ENCODE measurements at places on chromosomes 11 and 22. TPM values are rescaled to one million over a fixed set of nuclear protein-coding genes. Genes with fewer than 3 reads are reported as not detected.

Gene VPS26B
- 26.9 TPM for total RNA-seq

Gene BTBD18
- total RNA-seq, result not detected

Gene BTG4
- 0.08 TPM for total RNA-seq

Gene OR56A4
- not detected for total RNA-seq

Gene MUC2
- total RNA-seq, result not detected

Gene OR2AG2
- 0.04 TPM for total RNA-seq

Gene WNT7B
- 15.3 TPM for total RNA-seq

Gene SLN
- total RNA-seq, result not detected

Gene UCP2
- total RNA-seq, result 18.5 TPM

Gene KDELR3
- 17.0 TPM for total RNA-seq

DNA sequence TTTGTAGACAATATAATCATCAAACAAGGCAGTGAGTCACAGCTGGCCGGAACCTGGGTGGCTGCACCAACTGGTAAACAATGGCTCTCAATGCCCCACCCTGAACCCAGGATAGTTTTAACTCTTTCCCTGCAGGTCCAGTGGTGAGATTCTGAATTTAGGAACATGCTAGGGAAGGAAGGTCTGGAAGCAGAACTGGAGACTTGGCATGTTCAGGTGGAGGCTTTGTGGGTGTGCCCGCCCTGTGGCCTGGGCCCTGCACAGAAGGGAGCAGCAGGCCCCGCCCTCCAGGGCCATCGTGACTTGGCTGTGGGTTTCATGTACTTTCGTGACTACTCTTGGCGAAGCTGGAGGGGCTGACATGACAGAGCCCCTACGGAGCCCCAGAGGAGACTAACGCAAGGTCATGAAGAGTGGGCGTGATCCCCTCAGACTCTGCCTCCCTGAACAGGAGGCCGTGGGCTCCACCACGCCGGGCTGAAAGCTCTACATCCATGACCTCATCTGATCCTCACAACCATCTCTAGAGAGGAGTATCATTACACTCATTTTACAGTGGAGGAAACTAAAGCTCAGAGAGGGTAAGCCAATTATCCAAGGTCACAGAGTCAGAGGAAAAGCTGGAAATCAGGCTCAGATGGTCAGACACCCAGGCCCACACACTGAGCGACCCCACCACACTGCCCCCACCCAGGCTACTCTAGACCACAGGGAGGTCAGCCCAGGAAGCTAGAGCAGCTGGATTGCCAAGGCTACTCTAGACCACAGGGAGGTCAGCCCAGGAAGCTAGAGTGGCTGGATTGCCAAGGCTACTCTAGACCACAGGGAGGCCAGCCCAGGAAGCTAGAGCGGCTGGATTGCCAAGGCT is 27.3 kb downstream of the MAFF start:
- DNase-seq, result no peak

DNA sequence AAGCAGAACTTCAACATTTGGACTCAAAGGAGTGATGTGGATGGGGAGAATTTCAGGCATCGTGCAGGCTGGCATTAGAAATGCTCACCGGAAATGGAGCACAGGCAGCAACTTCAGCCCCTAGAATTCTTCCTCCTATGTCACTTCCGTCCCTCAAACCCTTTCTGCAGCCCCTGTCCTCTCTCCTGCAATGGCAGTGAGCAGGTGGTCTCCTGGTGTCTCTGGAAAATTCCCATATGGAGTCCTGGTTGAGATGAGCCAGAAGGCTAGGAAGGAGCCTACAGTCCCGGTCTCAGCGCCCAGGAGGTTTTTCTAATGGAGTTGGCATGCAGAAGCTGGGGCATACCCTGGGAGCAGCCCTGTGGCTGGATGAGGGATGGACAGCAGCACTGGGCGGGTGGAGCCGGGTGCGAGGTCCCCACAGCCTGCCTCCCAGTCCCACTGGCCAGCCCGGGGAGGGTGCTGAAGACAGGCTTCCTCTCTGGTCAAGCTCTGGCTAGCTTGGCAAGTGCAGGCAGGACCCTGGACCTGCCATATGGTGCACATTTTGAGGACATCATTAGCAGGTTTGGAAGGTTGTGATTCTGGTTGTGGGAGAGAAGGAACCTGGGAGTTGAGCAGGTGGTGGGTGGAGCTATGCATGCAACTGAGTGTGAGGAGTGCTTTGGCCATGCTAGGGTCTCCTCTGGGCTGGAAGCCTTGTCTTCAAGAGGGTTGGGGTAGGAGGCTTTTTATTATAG is 59.8 kb upstream of the B3GAT1 start:
- DNase-seq, result no peak

- DNase-seq, result no peak
Measured at GRCh38 chr11:74011360-74012073, 2.6 kb upstream of the UCP3 start.

GRCh38 chr11:65652511-65653228 is 10.0 kb downstream of the RELA start:
- DNase-seq, result peak; percentile 64

- DNase-seq, result no peak
Measured at GRCh38 chr11:60860943-60861342, 5.2 kb upstream of the PTGDR2 start.

- DNase-seq, result no peak
Measured at GRCh38 chr11:2223153-2223794, 47.1 kb downstream of the ASCL2 start.

GRCh38 chr22:25510876-25511275 is 53.6 kb upstream of the GRK3 start:
- DNase-seq, result no peak

DNA sequence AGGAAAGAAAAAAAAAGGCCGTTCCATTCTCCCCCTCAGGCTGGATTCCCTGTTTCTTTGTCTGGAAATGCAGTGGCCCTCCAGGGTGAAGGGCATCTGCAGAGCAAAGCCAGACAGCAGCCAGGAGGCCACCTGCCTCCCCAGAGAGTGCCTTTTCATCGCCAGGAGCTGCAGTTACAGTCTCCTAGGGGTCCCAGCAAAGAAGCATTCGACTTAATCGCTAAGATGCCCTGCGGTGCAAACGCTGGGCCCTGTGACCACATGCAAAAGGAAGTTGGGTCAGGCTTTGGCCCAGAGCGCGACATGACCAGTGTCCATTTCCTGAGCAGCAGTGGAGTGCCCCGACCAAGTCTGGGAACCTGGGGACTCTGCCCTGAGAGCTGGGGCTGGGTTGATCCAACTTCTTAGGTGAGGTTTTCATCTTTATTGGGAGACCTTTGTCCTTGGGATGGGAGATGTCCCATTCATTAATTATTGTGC is 304.6 kb downstream of the OPCML start:
- DNase-seq, result no peak

DNA sequence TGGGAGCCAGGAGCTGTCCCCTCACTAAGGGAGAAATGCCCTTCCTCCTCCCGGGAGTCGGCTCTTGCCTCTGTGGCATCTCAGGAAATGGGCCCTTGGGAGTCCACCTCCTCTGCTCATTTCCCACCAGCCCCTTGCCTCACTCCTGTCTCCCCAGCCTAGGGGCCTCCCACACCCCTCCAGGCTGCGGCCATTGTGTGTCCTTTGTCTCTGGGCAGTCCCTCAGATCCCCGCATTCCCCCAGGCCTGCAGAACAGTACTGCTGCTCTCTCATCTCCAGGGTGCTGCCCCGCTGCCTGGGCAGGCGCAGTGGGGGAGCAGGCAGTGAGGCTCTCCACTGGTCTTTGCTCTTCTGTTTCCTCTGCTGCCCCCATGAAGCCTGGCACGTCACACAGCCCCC is 25.0 kb downstream of the ADA2 start:
- DNase-seq, result no peak

DNA sequence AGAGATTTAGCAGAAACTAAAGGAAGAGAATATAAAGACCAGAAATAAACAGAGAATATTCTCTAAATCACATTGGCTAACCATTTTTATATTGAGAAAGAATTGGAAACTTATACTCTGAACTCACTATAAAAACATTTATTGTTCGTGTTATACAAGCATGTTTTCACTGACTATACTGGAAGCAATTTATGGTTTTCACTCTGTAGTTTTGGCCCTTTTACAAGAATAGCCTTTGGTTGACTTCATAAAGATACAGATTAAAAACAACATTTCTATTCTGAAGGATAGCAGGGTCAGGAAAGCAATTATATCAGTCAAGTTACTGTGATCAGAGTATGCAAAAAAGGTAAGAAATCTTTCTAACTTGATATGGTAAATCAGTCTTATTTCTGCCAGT is 965.7 kb upstream of the FAT3 start:
- no peak for DNase-seq

DNA sequence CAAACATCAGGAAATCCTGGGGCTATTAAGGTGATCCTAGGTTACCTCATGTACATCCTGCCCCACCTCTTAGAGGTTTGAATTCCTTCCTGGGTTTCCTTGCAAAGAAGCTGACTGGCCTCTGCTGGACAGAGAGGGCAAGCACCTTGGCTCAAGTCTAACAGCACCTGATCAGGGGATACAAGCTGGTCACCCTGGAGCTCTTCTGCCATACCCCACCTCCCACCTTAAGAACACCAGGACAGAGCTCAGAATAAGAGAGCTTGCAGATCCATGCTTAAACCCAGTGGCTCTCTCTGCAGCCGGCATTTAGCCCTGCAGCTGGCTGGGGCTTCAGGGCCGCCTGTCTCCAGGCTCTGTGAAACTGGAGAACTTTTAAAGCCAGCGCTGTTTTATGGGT is 386.6 kb upstream of the NARS2 start:
- no peak for DNase-seq

GRCh38 chr11:114384487-114384886 is 15.8 kb downstream of the C11orf71 start:
- no peak for DNase-seq

GRCh38 chr11:75442161-75442885 is 9.3 kb upstream of the KLHL35 start:
- DNase-seq, result no peak

DNA sequence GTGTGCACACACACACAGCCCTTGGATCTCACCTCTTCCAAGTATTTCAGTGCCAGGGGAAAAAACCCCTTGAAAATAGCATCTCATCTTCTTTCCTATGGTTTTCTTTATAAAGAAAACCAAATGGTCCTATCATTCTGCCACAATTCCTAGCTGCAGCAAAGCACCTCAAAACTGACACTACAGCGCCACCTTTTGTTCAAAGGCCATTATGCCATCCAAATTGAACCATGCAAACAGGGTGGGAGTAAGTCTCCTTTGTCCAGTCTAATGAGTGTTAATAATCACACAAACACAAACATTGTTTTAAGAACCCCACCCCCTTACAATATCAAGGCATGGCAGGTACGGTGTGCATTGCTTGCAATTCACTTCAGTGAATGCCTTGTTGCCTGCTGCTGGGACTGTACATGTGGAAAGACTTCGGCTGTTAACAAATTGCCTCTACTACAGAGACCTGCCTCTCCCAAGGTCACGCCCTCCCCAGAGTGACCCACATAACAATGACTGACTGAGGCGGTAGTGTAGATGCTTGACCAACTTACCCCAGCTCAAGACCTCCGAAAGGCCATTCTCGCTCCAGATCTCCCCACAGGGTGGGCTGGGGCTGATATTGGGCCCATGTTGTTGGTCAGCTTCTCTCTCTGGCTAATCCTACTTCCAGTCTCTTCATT is 31.7 kb downstream of the FAM181B start:
- no peak for DNase-seq

GRCh38 chr22:35480627-35481550 is 59.7 kb upstream of the RASD2 start:
- no peak for DNase-seq

DNA sequence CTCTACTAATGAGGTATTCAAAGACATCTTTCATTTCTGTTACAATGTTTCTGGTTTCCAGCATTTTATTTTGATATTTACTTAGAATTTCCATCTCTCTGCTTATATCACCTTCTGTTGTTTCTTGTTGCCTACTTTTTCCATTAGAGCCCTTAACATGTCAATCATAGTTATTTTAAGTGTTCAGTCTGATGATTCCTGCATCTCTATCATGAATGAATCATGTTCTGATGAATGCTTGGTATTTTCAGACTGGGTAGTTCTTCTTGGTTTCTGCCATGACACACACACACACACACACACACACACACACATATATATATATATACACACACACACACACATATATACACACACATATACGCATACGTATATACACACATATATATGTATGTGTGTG is 486.4 kb upstream of the ISX start:
- no peak for DNase-seq

- no peak for DNase-seq
Measured at GRCh38 chr11:116478205-116478604, 294.6 kb downstream of the BUD13 start.
